ENCODE measurements at places on chromosomes 2 and 18. TPM values are rescaled to one million over a fixed set of nuclear protein-coding genes. Genes with fewer than 3 reads are reported as not detected.

UBXN4 gene
- total RNA-seq, result 55.1 TPM

SUCLG1 gene
- 31.1 TPM for total RNA-seq

LIPG gene
- 3.2 TPM for total RNA-seq

SERPINB13 gene
- not detected for total RNA-seq

AGAP1 gene
- 9.8 TPM for total RNA-seq

AQP12B gene
- total RNA-seq, result not detected

APLF gene
- 6.8 TPM for total RNA-seq

MATN3 gene
- 1.1 TPM for total RNA-seq

TWIST2 gene
- 15.8 TPM for total RNA-seq

POTEC gene
- not detected for total RNA-seq

PSMA8 gene
- total RNA-seq, result not detected

PRSS56 gene
- total RNA-seq, result not detected

LRP1B gene
- 0.36 TPM for total RNA-seq

IL1R1 gene
- total RNA-seq, result 152 TPM

SKA1 gene
- total RNA-seq, result 3.0 TPM

GTF2A1L gene
- not detected for total RNA-seq

RAPGEF4 gene
- total RNA-seq, result 1.3 TPM

PAX3 gene
- not detected for total RNA-seq

TMEM169 gene
- total RNA-seq, result 0.36 TPM

PCARE gene
- under 0.01 TPM for total RNA-seq

CCDC121 gene
- 7.0 TPM for total RNA-seq
